ENCODE measurements at places on chromosomes 13 and 19.

DNA sequence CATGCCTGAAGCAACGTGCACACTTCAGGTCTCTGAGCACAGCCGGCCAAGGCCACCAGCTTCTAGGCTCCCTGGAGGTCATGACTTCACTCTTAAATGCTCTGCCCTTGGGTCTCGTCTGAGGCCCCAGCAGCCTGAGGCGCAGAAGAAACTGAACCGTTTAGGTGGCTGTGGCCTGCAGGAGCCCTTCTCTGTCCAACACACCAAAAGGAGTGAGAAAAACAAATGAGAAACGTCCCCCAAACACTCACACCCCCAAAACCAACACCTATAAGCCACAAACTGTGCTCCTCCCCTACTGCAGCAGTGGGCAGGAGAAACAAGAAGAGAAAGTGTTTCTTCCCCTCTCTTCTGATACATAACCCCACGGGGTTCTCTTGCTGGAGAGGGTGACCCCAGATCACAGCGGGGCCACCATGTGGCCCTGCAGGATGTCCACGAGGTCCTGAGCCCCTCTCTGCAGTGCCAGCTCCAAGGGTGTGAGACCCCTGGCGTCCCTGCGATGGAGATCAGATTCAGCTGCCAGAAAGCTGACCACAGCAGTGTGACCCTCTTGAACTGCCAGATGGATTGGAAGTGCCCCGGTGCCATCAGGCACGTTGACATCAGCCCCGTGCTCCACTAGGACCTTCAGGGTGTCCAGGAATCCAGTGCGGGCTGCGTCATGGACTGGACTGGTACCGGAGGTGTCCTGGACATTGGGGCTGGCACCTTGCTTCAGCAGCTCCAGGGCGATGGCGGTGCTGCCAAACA lies 1.0 kb upstream of the KRI1 start:
- DNase-seq, result no peak

DNA sequence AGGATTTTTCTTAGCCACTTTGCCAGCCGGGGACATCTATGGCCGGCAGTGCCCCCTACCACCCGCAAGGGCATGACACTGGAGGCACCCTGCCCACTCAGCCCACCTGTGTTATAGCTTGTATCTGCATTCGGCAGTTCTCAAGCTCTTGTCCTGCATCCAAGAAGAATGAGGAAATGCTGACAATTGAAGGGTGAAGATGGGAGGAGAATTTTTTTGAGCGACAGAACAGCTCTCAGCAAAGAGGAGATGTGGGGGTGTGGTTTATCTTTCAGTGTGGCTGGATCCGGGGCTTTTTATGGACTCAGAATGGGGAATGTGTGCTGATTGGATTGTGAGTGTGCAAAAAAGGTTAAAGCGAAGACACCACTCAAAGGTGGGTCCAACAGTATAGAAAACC lies 5.4 kb upstream of the C19orf38 start:
- DNase-seq, result no peak

- DNase-seq, result no peak
Measured at GRCh38 chr19:16160943-16161560, 12.3 kb downstream of the CIB3 start.

DNA sequence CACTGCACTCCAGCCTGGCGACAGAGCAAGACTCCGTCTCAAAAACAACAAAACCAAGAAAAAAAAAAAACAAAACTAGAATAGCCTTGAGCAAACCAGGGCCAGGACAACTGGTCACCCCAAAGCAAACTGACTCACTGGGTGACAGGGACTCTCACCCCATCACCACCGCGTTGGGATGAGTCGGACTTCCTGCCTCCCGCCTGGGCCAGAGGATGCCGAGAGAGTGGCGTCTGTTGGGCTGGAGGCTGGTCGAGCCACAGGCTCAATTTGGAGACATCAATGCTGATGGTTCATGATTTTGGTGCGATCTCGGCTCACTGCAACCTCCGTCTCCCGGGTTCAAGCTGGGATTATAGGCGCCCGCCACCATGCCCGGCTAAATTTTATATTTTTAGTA lies 11.6 kb downstream of the TMPRSS9 start:
- no peak for DNase-seq

GRCh38 chr13:40793339-40793738 lies 3.9 kb downstream of the SLC25A15 start:
- no peak for DNase-seq

DNA sequence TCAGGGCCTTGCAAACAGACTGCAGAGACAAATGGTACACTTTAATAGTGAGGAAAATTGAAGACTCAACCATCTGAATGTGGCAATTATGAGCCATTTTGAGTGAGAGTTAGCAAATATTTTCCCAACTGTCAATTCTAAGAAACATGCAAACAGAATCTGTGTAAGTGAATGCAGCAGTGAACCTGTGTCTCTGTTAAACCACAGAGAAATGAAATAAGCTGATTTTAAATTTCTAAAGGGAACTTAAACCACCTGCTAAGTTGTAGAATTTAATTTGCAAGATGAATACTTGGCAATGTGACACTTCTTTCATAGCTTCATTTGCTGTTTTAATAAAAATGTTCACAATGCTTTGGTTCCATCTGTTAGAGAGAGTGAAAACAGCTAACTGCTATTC lies 42.0 kb upstream of the TDRD3 start:
- no peak for DNase-seq

- no peak for DNase-seq
Measured at GRCh38 chr19:14830702-14831101, 4.3 kb downstream of the OR7A5 start.

GRCh38 chr19:33133438-33134031 lies 1.6 kb downstream of the WDR88 start:
- no peak for DNase-seq

DNA sequence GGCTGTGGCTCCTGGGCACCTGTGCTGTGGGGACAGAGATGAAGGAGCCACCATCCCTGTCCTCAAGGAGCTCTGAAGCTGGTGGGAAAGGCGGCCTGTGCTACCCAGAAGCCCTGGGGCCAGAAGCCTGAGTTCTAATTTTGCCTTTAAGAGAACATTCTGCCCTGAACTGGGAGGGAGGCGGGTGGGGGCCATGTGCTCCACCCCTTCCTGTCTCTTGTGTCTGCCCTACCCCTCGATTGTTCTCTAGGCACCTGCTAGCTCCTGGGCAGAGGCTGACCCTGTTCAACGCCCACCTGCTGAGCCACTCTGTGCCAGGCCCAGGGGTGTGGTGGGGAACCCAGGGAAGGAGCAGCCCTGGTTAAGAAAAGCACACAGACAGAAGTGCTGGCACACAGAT lies 5.9 kb downstream of the TRAPPC6A start:
- DNase-seq, result no peak

- no peak for DNase-seq
Measured at GRCh38 chr19:48716562-48717291, 2.8 kb downstream of the MAMSTR start.

- no peak for DNase-seq
Measured at GRCh38 chr13:75566658-75567057, 17.1 kb downstream of the UCHL3 start.

DNA sequence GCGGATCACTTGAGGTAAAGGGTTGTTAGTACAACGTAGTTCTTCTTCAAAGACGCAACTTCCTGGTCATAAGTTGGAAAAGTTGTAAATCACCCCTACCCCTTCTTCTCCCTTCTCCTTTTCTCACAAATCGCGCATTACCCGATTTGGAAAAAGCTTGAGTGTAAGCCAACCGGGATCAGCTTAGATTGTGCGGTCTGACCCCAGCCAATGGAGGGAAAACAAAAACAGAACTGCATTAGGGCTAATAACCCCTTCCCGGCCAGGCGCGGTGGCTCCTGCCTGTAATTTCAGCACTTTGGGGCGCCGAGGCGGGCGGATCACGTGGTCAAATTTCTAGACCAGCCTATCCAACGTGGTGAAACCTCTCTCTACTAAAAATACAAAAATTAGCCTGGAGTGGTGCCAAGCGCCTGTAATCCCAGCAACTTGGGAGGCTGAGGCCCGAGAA lies 806 bp downstream of the ZNF90 start:
- DNase-seq, result no peak

- no peak for DNase-seq
Measured at GRCh38 chr13:29594710-29595379, 643 bp downstream of the SLC7A1 start.
